ENCODE measurements at places on chromosomes 6 and 20. TPM values are rescaled to one million over a fixed set of nuclear protein-coding genes. Genes with fewer than 3 reads are reported as not detected.

RIPOR2 gene
- total RNA-seq, result 0.28 TPM

LCA5 gene
- 3.0 TPM for total RNA-seq

RAB23 gene
- total RNA-seq, result 3.3 TPM

FLRT3 gene
- total RNA-seq, result 1.3 TPM

DNA sequence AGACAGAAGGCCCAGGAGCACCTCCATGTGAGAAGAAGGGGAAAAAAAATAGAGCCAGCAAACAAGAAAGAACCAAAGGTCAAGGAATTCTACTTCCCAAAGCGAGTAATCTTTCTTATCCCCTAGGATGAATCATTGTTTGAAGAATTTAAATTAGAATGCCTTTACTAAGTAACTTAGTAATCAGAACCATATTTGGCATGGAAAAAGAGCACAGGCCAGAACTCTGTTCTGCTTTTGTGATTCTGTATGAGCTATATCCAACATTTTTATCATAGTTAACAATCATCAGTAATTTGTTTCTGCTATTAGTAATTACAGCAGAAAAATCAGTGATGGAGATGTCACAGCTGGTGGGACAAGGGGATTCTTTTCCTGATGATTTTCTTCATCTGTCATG is 228.8 kb upstream of the FAM83B start:
- peaks cover 10% of the 10 kb centered on the region for H3K4me1 ChIP-seq
- no peak for DNase-seq
- H3K36me3 ChIP-seq, result no peaks in the 10 kb centered on the region
- H3K27me3 ChIP-seq, result no peaks in the 10 kb centered on the region
- H3K27ac ChIP-seq, result no peak overlapping the region

DNA sequence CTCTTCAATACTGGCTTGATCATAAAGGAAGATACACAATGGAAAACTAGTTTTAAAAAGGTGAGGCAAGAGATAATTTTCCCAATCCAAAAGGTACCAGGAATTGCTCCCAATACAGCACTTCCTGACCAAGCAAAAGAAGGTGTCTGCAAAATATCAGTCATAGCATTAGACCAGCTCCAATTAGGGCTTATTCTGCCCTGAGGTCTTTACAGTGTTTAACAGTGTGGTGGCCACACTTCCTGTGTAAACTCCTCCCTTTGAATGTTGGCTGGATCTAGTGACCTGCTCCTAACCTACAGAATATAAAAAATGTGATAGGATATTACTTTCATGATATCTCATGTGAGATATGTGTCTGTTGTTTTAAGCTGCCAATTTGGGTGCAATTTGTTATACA is 57.1 kb upstream of the BTN3A2 start:
- H3K27ac ChIP-seq, result no peak overlapping the region
- no peaks in the 10 kb centered on the region for H3K4me1 ChIP-seq
- H3K36me3 ChIP-seq, result no peaks in the 10 kb centered on the region
- no peak for DNase-seq
- H3K27me3 ChIP-seq, result no peaks in the 10 kb centered on the region

DNA sequence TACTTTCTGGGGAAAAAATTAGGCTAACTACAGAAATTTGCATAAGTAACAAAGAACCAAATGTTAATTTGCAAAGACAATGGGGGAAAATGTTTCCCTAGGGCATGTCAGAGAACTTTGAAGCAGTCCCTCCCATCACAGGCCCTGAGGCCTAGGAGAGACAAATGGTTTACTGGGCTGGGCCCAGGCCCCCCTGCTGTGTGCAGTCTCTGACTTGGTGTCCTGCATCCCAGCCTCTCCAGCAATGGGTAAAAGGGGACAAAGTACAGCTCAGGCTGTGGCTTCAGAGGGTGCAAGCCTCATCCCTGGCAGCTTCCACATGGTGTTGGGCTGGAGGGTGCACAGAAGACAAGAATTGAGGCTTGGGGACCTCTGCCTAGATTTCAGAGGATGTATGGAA is 788.4 kb downstream of the FRK start:
- H3K36me3 ChIP-seq, result no peaks in the 10 kb centered on the region
- H3K4me1 ChIP-seq, result no peaks in the 10 kb centered on the region
- H3K4me3 ChIP-seq, result no peak overlapping the region
- no peaks in the 10 kb centered on the region for H3K27me3 ChIP-seq
- H3K27ac ChIP-seq, result no peak overlapping the region
- no peak for DNase-seq

DNA sequence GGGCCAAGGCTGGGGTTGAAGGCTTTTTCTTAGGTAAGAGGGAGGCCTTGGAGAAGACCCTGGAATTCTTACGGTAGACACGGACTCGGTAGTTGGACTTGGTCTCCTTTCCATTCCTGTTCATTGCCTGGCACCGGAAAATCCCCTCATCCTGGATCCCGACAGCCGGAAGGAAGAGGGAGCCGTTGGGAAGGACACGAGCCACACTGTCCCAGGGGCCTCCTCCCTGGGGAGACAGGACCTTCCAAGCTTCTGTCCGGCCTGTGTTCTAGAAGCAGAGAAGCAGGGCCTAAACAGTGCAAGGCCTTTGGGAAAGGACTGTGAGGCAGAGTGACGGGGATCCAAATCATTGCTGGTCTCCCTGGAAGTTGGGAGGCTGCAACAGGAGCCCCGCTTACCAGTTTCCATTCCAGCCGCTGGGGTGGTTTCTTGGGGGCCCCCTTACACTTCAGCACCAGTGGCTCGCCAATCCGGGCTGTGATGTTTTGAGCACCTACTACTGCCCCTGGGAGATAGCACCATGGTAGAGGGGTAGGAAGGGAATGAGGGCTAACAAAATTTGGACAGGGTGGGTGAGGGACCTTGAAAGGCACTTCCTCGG is 470 bp downstream of the AGER start:
- no peak overlapping the region for H3K4me3 ChIP-seq
- H3K27me3 ChIP-seq, result no peaks in the 10 kb centered on the region
- peaks cover 11% of the 10 kb centered on the region for H3K4me1 ChIP-seq
- no peaks in the 10 kb centered on the region for H3K36me3 ChIP-seq
- H3K27ac ChIP-seq, result no peak overlapping the region
- no peak for DNase-seq

DNA sequence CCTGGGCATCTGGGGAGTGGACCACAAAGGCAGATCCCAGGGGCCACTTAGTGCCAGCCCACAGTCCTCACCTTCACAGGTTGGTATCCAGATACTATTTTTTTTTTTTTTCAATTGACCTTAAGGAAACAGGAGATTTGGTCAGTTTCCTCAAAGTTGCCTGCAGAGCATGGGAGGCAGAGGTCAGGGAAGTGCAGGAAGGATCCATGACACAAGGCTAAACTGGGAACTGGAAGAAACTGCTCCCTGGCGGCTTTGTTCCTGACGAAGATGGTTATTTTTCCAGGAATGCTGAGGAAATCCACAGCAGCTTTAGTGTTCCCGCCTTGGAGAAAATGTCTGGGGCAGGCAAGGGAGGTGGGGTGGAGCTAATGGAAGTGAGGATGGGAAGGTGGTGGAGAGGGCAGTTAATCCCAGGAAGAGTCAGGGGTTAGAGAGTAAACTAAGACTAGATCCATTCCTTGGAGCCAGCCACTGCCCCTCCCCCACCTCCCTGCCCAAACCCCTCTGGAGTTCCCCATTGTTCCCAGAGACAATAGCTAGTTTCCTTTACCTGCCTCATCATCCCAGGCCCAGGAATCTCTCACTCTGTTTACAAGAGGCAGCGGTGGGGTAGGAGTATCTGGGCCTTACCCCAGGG is 14.3 kb upstream of the MYMX start:
- no peaks in the 10 kb centered on the region for H3K36me3 ChIP-seq
- H3K4me3 ChIP-seq, result no peak overlapping the region
- peaks cover 15% of the 10 kb centered on the region for H3K4me1 ChIP-seq
- no peaks in the 10 kb centered on the region for H3K27me3 ChIP-seq
- H3K27ac ChIP-seq, result peak overlapping the region; percentile 33

DNA sequence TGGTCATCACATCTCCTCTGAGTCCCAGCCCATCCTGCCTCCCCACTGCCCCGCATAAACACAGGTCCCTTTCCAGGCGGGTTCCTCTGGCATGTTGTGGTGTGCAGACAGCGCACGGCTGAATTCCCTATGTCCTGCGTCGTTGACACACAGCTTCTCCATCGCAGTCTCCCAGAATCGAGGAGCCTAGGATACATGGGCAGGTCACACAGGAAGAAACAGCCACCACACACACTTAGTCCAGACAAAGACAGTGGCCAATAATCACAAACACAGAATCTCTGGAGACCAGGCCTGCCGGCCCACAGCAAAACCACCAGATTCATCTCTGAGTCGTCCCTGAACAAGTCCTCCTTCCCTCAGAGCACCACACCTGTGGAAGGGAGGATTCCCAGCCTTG is 34.8 kb downstream of the SCML4 start:
- no peaks in the 10 kb centered on the region for H3K27me3 ChIP-seq
- H3K36me3 ChIP-seq, result no peaks in the 10 kb centered on the region
- no peak for DNase-seq
- H3K4me1 ChIP-seq, result no peaks in the 10 kb centered on the region

GRCh38 chr20:5870568-5870981 is 79.8 kb downstream of the TRMT6 start:
- H3K27ac ChIP-seq, result no peak overlapping the region
- no peaks in the 10 kb centered on the region for H3K36me3 ChIP-seq

DNA sequence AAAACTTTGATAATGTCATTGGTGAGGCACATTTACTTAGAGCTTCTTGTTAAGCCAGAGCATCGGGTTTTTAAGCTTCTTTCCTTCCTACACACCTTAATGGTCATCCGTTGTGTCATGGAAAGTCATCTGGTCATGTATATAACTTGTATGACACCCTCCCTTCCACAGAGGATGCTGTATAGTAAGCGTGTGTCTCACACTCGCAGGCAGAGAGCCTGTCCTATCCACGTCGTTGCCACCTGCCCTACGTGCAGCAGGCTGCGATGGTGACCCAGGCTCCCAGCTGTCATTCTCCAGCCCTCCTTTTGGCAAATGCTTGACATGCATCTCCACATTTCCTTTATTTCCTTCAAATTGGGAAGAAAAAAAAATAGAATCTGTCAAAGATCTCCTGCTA is 85.6 kb downstream of the MYB start:
- no peak for DNase-seq
- no peaks in the 10 kb centered on the region for H3K36me3 ChIP-seq
- H3K27ac ChIP-seq, result no peak overlapping the region
- H3K4me3 ChIP-seq, result no peak overlapping the region

DNA sequence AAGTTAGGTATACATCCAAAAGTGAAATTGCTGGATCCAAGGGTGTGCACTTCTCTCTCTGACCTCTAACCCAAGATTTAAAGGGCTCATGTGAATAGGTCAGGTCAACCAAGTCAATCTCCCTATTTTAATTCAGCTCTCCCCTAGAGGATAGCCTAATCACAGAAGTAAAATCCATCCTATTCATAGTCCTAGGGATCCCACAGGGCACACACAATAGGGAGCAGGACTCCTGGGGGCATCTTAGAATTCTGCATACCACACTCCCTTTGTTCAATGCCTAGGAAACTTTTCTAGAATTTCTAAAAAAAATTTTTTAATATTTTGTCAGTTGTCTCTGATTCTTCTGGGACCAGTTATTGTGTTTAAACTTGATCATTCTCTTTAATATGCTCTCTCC is 35.1 kb downstream of the CST9L start:
- H3K36me3 ChIP-seq, result no peaks in the 10 kb centered on the region
- no peak for DNase-seq
- no peaks in the 10 kb centered on the region for H3K4me1 ChIP-seq
- H3K27me3 ChIP-seq, result no peaks in the 10 kb centered on the region
- no peak overlapping the region for H3K27ac ChIP-seq
- H3K4me3 ChIP-seq, result no peak overlapping the region

DNA sequence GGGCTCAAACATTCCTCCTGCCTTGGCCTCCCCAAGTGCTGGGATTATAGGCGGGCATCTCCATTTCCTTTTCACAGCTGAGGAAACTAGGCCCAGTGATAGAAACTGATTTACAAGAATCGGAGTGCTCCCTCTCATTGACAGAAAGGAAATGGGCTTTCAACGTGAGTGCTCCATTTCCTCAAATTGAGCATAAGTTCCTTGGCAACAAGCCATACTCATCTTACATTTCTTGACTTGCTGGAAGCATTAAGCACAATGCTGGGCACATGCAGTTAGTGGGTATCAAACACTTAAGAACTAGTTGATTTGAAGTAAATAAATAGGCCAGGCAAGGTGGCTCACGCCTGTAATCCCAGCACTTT is 54.7 kb downstream of the FGD2 start:
- no peaks in the 10 kb centered on the region for H3K36me3 ChIP-seq
- no peak overlapping the region for H3K27ac ChIP-seq
- no peaks in the 10 kb centered on the region for H3K27me3 ChIP-seq
- H3K4me3 ChIP-seq, result no peak overlapping the region

DNA sequence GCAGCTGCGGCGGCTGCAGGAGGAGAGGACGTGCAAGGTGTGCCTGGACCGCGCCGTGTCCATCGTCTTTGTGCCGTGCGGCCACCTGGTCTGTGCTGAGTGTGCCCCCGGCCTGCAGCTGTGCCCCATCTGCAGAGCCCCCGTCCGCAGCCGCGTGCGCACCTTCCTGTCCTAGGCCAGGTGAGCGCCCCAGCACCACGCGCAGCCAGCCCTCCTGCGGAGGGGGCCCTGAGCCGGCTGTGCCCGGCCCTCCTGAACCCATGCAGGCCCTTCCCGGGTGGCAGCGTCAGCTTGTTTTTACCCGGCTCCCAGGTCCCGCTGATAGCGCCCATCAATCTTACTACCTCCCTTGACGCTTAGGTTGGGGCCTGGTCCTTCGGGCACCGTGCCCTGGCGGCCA is 3.7 kb downstream of the BIRC7 start:
- H3K27me3 ChIP-seq, result peaks cover 3% of the 10 kb centered on the region
- H3K27ac ChIP-seq, result no peak overlapping the region
- no peak overlapping the region for H3K4me3 ChIP-seq
- DNase-seq, result no peak
- H3K36me3 ChIP-seq, result no peaks in the 10 kb centered on the region

DNA sequence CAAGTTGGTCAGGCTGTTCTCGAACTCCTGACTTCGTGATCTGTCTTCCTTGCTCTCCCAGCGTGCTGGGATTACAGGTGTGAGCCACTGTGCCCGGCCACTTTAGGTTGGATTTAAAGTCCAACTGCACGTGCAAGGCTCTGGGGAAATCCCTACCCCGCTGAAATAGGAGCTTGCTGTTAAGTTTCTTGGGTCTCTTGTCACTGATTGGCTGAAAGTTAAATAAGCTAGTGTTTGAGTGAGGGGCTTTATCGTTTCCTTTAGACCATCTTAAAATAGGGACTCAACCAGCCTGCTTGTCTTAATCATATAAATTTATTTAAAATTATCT is 11.1 kb upstream of the SERINC1 start:
- H3K36me3 ChIP-seq, result no peaks in the 10 kb centered on the region
- no peak overlapping the region for H3K27ac ChIP-seq
- no peaks in the 10 kb centered on the region for H3K4me1 ChIP-seq

DNA sequence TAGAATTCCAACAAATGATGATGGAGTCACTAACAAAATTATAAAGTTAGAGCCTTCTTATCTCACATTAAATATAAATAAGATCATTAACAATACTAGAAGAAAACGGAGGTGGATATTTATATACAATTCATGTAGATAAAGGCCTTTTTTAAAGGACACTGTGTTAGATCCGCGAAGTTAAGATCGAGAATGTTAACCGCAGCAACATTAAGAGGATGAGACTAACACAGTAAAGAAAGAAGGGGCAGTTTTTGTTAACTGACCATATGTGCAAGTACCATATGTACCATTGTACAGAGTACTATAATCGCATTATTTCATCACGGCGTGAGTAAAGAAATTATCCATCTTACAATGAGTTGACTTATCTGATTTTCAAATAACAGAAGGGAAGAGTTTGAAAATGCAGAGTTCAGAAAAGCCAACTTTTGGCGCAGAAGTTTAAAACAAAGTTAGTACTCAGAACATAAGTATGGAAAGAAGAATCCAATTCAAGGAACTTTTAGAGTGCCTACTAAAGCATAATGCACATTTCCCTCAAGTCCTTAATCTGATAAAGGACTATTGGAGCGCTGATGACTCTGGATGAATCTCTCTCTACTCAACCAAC is 1.4 kb downstream of the FBXL4 start:
- peaks cover 32% of the 10 kb centered on the region for H3K4me1 ChIP-seq
- DNase-seq, result no peak
- H3K36me3 ChIP-seq, result no peaks in the 10 kb centered on the region
- H3K4me3 ChIP-seq, result peak overlapping the region; percentile 88
- no peaks in the 10 kb centered on the region for H3K27me3 ChIP-seq
- H3K27ac ChIP-seq, result no peak overlapping the region

All from pancreas (tissue), 10 donors.